Natural killer cell treated with Interleukin-12 subunit alpha and Interleukin-12 subunit beta and Interleukin-15 and Interleukin-18, amount 100 ng/mL, for 72 hours (primary cell): ENCODE measurements at places on chromosomes 5 and 9.
A peak's percentile ranks its signal among the peaks of the same experiment; 100 is the strongest.

- H3K27me3 ChIP-seq = peaks cover 17% of the 10 kb centered on the region
- H3K27ac ChIP-seq = no peak overlapping the region
- H3K4me1 ChIP-seq = no peaks in the 10 kb centered on the region
- DNase-seq = no peak
These were observed 35.9 kb upstream of the EXOC3 start for GRCh38 chr5:407051-407450.

GRCh38 chr5:167171056-167171455, 1120.4 kb upstream of the WWC1 start:
- no peaks in the 10 kb centered on the region for H3K36me3 ChIP-seq
- no peak overlapping the region for H3K4me3 ChIP-seq
- no peaks in the 10 kb centered on the region for H3K27me3 ChIP-seq
- no peak overlapping the region for H3K27ac ChIP-seq

DNA sequence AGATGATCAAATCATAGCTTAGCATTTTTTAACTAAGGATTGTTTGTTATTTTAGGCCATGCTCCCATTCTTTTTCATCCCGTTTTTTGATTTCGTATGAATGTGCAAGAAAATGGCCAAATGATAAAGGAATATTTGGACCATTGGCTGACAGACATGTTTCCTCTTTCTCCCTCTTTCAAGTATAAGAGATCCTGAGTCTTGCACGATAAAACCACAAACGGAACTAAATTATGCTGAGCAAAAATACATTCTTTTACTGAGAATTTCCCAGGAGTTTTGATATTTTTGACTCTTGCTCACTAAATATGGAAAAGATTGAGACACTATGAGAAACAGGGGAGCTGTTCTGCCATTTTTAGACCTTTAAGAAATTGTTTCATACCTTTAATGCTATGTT, 90.4 kb upstream of the KLF9 start:
- no peaks in the 10 kb centered on the region for H3K36me3 ChIP-seq
- no peaks in the 10 kb centered on the region for H3K4me1 ChIP-seq
- no peak overlapping the region for H3K27ac ChIP-seq
- no peak for DNase-seq

GRCh38 chr9:137191691-137192447, 3.4 kb downstream of the SSNA1 start:
- H3K27ac ChIP-seq = no peak overlapping the region
- H3K36me3 ChIP-seq = no peaks in the 10 kb centered on the region
- DNase-seq = no peak
- H3K27me3 ChIP-seq = no peaks in the 10 kb centered on the region
- no peak overlapping the region for H3K4me3 ChIP-seq

GRCh38 chr5:139877129-139877597, 81.6 kb downstream of the PSD2 start:
- H3K27me3 ChIP-seq = peaks cover 15% of the 10 kb centered on the region
- no peak overlapping the region for H3K27ac ChIP-seq
- no peaks in the 10 kb centered on the region for H3K36me3 ChIP-seq
- no peak for DNase-seq
- H3K4me3 ChIP-seq = no peak overlapping the region
- peaks cover 3% of the 10 kb centered on the region for H3K4me1 ChIP-seq

- DNase-seq = no peak
- H3K4me3 ChIP-seq = peak overlapping the region; percentile 5
- peak overlapping the region; percentile 29 for H3K27ac ChIP-seq
- H3K4me1 ChIP-seq = peaks cover 12% of the 10 kb centered on the region
These were observed 9.6 kb downstream of the TMOD1 start for GRCh38 chr9:97510797-97511654.

GRCh38 chr5:150144879-150145278, 10.8 kb downstream of the PDGFRB start:
- H3K36me3 ChIP-seq = no peaks in the 10 kb centered on the region
- peak overlapping the region; percentile 26 for H3K4me3 ChIP-seq
- peak overlapping the region; percentile 63 for H3K27ac ChIP-seq
- H3K4me1 ChIP-seq = peaks cover 67% of the 10 kb centered on the region
- no peak for DNase-seq

- no peak overlapping the region for H3K27ac ChIP-seq
- H3K4me3 ChIP-seq = no peak overlapping the region
- H3K27me3 ChIP-seq = no peaks in the 10 kb centered on the region
- H3K4me1 ChIP-seq = no peaks in the 10 kb centered on the region
These were observed 847.0 kb downstream of the TLE1 start for GRCh38 chr9:80842389-80842788.

- H3K4me3 ChIP-seq = no peak overlapping the region
- H3K27me3 ChIP-seq = no peaks in the 10 kb centered on the region
- H3K4me1 ChIP-seq = peaks cover 5% of the 10 kb centered on the region
- DNase-seq = no peak
- no peak overlapping the region for H3K27ac ChIP-seq
These were observed 26.2 kb upstream of the RAB14 start for GRCh38 chr9:121227862-121228261.

- H3K4me3 ChIP-seq = no peak overlapping the region
- H3K36me3 ChIP-seq = peaks cover 5% of the 10 kb centered on the region
- peaks cover 30% of the 10 kb centered on the region for H3K4me1 ChIP-seq
- no peak overlapping the region for H3K27ac ChIP-seq
These were observed 2.4 kb upstream of the SMC2 start for GRCh38 chr9:104091708-104092107.

DNA sequence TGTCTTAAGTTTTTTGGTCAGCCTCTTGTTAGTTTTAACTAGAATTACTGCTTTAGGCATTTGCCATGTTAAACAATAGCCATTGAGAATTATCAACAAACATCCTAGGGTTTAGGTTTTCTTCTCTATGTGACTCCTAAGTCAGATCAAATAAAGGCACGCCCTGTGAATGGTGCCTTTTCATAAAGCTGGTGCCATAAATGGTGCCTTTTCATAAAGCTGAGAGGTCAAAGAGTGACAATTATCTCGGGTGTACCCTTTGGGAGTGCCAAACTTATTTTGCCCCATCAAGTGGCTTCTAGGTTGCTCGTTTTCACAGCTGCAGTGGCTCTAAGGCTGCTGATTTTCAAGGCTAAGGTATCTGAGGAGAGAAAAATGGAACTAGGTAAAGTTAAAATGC, 391.6 kb downstream of the DMRTA1 start:
- H3K27ac ChIP-seq = no peak overlapping the region
- H3K27me3 ChIP-seq = no peaks in the 10 kb centered on the region
- no peaks in the 10 kb centered on the region for H3K36me3 ChIP-seq
- no peak overlapping the region for H3K4me3 ChIP-seq

GRCh38 chr9:77750981-77751340, 102.8 kb upstream of the GNA14 start:
- H3K27me3 ChIP-seq = no peaks in the 10 kb centered on the region
- no peak overlapping the region for H3K4me3 ChIP-seq
- H3K4me1 ChIP-seq = peaks cover 5% of the 10 kb centered on the region
- H3K36me3 ChIP-seq = no peaks in the 10 kb centered on the region
- no peak overlapping the region for H3K27ac ChIP-seq
